H7 (cell line): ENCODE measurements at places on chromosomes 12 and 14.

- no peak for DNase-seq
Observed at GRCh38 chr14:102690509-102691286, 86.6 kb upstream of the TRAF3 start.

DNA sequence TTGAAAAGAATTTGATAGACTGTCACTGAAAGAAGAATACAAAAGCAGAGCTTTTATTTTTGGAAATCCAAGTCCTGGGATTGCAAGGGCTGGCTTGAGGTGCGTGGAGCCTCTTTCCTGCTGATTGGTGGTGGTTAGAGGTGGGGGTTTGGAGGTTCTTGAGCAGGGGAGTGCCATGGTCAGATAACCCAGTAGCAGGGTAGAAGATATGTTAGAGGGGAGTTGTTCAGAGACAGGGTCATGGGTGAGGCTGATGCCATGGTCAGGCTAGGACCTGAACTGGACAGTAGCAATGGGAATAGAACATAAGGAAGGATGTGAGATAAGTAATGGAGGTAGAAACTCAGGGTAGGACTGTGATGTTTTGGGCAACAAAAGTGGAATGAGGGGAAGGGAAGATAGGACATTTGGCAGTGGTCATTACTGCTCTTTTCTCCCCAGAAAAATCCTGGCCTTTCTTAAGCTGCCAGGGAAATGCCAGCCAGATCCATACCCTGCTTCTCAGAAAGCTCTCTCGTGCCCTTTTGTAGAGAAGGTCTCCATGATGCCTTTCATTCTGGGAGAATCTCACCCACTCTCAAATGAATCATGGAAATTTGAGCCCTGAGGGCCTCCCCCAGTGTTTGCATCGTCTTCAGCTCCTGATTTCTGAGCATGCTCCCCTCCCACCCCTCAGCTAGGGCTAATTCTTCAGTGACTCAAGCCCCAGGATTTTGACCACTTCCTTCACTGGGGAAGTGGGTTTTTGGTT, 9.5 kb downstream of the EMP1 start:
- DNase-seq = no peak

GRCh38 chr12:119864591-119864990, 12.5 kb downstream of the CIT start:
- DNase-seq = no peak

DNA sequence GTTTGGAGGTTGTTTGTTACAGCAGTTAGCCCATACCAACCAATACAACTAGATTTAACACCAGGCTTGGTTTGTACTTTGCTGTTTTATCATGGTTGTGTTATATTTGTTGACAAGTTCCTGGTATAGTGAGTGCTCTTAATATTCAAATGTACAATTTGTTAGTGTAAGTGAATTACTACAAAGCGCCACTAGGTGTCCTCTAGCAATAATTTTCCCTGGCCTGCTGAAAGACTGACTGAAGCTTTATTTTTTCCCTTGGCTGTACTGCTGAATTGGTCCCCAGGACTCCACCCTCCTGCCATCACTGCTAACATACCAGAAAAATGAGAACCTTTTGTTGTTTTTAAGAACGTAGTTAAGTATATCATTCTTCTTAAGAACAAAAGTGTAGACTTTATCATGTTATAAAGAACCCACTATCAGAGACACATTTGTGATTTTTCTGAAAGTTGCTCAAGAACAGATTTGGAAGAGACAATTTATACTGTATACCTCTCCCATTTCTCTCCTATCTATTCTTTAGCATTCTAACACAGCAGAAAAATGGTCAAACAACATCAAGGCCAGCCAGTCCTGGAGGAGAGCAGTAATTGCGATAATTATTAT, 75.3 kb upstream of the FAR2 start:
- DNase-seq = no peak

- peak; percentile 78 for DNase-seq
Observed at GRCh38 chr14:91394105-91395081, 23.2 kb downstream of the CCDC88C start.

DNA sequence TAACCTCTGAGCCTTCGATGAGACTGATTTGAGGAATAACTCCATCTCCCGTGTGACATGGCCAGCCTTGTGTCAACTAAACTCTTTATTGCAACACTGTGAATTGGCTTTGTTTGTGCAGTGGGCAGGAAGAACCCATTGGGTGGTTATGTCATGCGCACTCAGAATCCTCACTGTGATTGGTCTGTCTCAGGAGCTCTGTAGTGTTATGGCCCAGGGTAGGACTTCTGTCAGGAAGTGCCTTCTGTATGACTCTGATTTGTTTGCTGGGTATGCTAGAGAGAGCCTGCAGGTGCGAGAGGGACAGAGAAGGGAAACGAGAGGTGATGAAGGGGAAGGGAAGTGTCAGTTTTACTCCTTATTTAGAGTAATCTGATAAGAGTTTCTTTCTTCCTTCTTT, 71.5 kb upstream of the DCD start:
- DNase-seq = no peak

DNA sequence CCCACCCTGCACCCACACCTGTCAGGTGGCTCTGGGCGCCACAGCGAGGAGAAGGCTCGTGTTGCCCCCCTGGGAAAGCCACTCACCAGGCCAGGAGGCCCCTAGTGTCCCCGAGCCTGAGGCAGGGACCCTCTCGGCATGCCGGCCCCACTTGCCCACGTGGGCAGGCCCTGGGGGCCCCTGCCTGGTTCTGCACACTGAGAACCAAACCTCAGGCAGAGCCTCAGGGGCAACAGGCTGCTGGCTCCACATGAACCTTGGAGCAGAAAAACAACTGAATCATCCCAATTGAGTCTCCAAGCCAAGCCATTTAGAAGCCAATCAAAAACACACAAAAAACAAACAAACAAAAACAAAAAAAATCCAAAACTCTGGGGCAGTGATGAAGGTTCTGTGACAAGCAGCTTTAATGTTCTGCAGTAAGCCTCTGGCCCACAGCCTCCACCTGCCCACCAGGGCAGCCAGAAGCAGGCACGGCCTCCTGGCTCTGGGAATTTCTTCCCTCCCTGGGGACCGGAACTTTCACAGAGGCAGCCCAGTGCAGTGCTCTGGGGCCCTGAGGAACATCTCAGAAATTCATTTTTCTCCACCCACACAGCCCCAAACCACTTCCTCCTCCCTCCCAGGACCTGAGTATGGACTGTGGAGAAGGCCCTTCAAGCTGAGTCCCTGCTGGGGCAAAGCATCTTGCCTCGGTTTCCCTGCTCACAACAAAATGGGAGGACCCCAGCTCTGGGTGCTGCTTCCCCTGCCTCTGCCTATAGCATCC, 90.2 kb downstream of the CHGA start:
- no peak for DNase-seq

DNA sequence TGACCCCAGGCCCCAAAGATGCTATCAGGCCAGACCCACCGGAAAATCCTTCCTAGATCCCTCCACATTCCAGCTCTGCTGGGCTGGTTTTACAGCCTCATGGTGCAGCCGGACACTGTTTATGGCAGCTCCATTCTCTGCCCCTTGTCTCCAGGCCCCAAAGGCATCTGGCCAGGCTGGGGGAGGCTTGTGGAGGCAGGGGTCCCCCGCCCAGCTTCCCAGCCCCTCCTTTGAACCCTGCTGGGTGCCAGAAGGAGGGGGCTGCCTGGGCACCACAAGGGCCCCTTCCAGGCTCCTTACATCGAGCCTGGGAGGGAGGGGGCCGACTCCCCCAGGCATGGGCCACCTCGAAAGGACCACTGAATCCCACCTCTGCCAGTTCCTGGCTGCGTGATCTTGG, 19.8 kb upstream of the SMUG1 start:
- DNase-seq = no peak

GRCh38 chr12:121751034-121751433, 38.5 kb downstream of the TMEM120B start:
- no peak for DNase-seq

DNA sequence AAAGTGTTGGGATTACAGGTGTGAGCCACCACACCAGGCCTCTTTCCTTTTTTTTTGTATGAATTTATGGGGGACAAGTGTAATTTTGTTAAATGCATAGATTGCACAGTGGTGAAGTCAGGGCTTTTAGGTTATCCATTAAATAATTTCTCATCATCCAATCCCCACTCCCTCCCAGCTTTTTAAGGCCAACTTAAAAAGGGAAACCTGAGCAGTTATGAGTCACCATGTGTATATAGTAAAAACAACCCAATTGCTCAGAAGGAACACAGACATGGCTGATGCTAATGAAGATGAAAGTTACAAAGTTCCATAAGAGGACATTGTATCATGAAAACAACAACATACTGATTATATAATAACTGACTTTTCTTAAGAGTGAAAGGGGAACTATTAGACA, 25.6 kb upstream of the ARID2 start:
- DNase-seq = no peak

DNA sequence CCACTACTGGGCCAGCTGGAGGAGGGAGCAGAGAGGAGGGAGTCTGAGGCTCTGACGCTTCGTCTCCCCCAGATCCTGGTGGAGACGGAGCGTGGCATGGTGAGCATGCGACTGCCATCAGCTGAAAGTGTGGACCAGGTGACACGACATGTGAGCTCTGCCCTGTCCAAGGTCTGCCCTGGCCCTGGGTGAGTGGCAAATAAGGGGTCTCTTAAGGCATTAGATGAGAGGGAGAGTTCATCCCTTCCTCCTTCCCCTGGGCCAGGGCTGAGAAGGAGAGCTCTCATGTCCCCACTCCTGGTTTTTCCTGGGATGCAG, 2.5 kb downstream of the CARMIL3 start:
- peak; percentile 26 for DNase-seq

DNA sequence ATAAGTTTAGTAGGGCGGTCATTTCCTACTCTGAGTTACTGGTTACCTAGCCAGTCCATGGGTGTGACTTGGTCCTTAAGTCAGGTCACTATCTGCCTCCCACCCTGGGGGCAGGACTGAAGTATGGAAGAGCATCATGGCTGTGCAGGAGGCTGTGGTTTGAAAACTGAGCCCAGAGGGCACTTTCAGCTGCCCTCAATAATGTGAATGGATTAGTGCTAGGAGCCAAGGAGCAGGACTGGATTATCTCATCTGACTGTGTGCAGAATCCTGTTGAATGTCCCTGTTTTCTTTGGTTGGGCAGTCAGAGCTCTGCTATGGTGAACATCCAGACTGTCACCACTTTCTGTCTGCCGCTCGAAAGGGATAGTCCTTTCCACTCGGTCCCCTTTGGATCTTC, 1.6 kb downstream of the ATXN7L3B start:
- DNase-seq = no peak

GRCh38 chr14:85336817-85337216, 193.1 kb upstream of the FLRT2 start:
- DNase-seq = no peak

- no peak for DNase-seq
Observed at GRCh38 chr12:110354172-110354780, 49.2 kb downstream of the ANAPC7 start.

- no peak for DNase-seq
Observed at GRCh38 chr14:27372771-27373170, 774.9 kb upstream of the NOVA1 start.

GRCh38 chr12:49875115-49875720, 28.5 kb downstream of the FAIM2 start:
- no peak for DNase-seq

GRCh38 chr12:44286821-44287505, 451.1 kb downstream of the TMEM117 start:
- DNase-seq = no peak

GRCh38 chr14:86221755-86222154, 691.8 kb downstream of the FLRT2 start:
- peak; percentile 5 for DNase-seq

- no peak for DNase-seq
Observed at GRCh38 chr14:105346876-105347586, 32.5 kb downstream of the PACS2 start.

DNA sequence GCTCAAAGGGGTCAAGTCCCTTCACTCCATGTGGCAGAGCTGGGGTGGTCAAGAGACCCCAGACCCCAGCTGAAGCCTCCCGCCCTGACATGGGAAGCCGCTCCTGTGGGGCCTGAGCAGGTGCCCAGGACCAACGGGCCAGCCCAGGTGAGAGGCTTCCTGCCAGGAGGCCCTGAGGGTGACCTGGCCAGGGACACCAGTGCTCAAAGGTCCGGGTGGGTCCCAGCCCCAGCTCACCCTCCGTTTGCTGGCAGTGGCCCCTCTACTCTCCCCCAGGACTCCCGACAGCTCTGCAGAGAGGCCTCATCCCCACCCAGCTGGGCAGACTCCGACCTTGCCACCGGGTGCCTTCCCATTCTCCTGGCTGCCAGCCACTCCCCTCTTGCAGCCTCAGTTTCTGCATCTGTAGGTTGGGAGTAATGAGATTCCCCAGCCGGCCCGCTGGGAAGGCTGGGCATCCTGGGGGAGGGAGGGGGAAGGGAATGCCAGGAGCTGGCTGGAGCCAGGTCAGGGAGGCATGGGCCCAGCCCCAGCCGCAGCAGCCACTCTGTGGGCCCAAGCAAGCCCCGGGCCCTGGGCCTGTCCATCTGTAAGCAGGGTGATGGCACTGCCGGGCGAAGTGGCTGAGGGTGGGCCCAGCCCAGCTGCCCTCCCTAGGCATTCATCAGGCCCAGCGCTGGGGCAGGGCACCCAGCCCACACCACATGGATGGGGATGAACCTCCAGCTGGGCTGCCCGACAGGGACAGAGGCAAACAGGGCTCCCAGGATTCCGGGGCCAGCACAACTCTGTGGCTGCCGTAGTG, 10.3 kb upstream of the INF2 start:
- no peak for DNase-seq

- no peak for DNase-seq
Observed at GRCh38 chr12:118842866-118843265, 138.5 kb upstream of the SRRM4 start.

DNA sequence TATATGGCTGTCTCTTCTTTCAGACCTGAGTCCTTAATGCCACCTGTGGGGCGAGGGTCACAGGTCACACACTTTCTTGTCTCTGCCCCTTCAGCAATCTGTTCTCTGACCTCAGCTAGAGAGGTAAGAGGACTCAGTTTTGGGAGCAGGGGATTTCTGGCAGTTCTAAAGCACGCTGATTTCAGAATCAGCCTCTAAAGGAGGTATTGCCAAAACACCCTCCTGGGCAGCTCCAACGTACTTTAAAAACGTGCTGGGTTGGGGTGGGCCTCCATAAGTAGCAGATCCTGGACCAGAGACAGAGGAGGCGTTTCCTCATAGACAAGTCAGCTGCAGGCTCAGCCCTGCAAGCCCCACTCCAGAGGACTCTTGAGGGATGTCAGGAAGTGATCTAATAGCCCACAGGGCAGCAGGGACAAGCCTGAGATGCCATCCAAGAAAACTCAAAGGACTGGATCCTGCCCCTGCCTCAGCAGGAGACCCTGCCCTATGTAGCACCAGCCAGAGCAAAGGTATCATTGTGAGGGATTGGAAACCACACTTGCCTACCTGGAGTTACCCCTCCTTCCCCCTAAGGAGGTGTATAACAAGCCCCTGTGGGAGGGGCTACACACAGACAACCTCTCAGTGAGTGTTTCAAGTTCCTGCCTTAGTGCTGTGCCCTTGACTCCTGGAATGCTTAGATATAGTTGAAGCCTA, 8.5 kb downstream of the CTDSP2 start:
- no peak for DNase-seq

DNA sequence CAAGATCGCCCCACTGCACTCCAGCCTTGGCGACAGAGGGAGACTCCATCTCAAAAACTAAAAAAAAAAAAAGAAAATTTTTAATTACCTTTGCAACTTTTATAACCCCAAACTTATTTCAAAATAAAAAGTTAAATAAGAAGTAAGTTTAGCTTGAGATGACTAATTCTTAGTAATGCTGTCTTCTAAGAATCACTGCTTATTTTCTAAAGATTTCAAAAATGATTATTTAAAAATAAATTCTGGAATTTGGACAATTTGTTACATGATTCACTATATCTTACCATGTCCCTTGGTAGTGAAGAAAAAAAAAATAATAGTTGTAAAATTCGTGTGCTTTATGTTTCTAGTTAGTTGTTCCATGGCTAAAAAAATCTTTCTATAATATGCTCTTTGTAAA, 11.6 kb upstream of the HECTD1 start:
- DNase-seq = no peak
